MG63 (cell line): ENCODE measurements at places on chromosomes 11 and 22.

- DNase-seq: no peak
These were observed 61.7 kb downstream of the LARGE2 start for GRCh38 chr11:45984192-45984591.

DNA sequence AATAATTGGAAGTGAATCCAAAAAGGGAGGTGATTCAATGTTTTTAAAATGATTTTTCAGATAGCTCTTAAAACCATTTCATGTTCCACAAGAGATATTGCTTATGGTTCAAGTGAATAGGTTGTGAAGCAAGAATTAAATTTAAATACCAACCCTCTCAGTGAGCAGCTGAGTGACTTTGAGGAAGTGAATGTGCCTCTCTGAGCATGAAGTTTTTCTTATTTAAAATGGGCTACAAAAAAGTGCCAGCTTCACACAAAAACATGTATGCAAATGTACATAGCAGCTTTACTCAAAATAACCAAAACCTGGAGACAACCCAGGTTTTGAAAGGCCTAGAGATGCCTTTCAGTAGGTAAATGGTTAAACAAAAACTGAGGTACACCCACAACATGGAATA lies 35.5 kb upstream of the GAB4 start:
- no peak for DNase-seq

- DNase-seq: no peak
These were observed at the start of gene OR9G1 for GRCh38 chr11:56698795-56699194. Gene OR9G1 (plus strand): TSS chr11:56699095. CDS start chr11:56700388, 1,293 bp downstream.

GRCh38 chr22:32801537-32802236 lies at the start of gene TIMP3:
Gene TIMP3 (plus strand): TSS chr22:32801705. CDS start chr22:32802002, 297 bp downstream.
- DNase-seq: peak; percentile 83

DNA sequence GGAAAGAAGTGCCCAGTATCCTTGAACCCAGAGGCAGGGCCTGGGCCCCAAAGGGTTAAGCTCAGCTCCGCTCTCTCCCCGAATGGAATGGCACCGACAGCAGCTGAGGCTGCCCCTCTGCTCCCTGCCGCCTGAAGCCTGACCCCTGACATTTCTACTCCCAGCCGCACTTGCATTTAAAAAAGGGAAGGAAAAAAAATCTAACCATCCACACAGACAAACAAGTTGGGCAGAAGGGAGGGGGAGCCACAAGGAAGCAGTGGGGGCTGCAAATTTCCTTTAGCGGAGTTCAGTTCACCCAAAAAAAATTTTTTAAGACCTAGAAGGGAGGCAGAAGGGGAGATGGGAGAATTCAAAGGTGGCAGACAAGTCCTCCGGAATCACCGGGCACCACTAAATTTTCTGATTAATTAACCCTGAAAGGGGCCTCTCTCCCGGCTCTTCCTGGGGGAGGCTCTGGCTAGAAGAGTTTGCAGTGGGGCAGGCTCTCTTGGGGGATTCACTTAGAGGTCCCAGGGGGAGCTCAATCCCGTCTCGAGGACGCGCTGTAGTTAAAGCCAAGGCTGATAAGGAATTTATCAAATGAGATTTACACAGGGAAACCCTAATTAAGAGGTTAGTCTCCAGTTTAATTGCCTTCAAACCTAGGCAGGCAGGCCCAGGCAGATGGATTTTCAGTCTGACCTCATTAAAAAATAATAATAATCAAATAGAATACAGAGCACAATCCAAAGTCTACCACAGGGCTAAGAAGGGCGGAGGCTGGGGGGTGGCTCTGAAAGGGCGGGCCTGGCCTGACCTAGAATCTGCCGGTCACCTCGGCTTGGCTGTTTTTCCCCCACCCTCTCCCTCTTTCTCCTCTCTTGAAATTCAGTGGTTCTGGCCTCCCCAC lies 25.6 kb downstream of the MN1 start:
- no peak for DNase-seq

GRCh38 chr22:17086788-17087497 lies 2.1 kb downstream of the IL17RA start:
- DNase-seq: no peak

- DNase-seq: no peak
These were observed 32.5 kb upstream of the POLD3 start for GRCh38 chr11:74559934-74560309.

DNA sequence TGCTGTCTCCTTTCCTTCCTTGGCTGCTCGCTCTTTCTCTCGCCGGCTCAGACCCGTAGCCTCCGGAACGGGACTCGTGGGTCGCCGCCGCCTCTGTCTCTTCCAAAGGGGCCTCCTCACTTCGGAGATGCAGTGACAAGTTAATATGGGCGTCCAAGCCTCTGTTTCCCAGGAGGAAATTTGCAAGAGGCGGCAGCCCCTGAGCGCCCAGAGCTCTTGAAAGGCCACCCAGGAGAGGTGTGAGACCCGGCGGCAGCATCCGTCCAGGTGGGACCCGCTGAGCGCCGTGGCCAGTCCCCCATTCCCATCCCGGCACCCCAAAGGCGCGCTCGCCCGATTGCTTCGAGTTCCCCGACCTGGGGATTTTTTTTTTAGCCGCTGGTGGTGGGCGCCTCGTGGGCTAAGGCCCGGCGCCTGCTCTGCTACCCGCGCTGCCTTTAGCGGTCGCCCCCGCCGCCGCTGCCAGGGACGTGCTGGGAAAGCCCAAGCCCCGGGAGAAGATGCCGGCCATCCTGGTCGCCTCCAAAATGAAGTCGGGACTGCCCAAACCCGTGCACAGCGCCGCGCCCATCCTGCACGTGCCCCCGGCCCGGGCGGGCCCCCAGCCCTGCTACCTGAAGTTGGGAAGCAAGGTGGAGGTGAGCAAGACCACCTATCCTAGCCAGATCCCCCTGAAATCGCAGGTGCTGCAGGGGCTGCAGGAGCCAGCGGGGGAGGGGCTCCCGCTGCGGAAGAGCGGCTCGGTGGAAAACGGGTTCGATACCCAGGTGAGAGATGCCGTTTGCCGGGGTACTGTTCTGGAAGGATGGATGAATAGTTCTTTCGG lies 772 bp downstream of the NAV2 start:
- DNase-seq: no peak

GRCh38 chr11:134338068-134338467 lies 6.3 kb downstream of the GLB1L2 start:
- no peak for DNase-seq

- no peak for DNase-seq
These were observed 75.6 kb upstream of the HEPHL1 start for GRCh38 chr11:93945596-93945995.

DNA sequence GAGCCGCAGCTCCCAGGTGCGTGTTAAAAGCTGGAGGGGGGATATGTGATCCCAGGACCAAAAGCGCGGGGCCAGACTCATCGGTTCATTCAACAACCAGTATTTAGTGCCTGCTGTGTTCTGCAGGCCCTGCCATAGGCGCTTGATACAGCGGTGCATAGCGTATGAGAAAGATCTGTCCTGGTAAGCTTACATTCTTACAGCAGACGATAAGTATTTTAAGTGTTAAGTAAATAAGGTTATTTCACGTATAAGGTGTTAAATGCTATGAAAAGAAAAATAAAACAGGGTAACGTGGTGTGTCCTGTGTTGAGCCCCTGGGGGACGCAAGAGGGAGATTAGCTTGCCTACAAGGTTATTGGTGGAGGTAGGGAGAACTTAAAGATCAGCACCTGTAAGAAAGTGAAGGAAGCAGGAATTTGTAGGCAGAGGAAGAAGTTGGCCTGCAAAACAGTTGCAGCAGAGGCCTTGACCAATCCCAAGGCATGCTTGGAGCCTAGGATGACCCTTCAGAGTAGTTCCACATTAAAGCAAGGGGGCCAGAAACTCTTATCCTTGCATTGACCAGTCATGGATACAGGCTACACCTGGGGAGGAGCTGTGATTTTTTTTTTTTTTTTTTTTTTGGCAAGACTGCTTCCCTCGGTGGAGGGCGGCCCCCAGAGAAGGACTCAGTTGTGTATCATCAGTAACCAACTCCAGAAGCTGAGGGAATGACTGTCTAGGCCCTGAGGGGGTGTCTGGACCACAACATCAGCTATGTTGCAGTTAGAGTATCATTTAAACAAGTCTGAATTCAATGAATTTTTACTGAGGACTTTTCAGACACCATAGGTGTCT lies 487 bp upstream of the LIPT2 start:
- DNase-seq: no peak

GRCh38 chr11:103779054-103779453 lies 257.4 kb upstream of the DDI1 start:
- DNase-seq: no peak
